ENCODE measurements at places on chromosomes 16 and 17. TPM values are rescaled to one million over a fixed set of nuclear protein-coding genes. Genes with fewer than 3 reads are reported as not detected.

The ARL16 gene
- 22.7 TPM for total RNA-seq

- peak; percentile 92 for DNase-seq
These were observed 13.9 kb upstream of the CAPNS2 start for GRCh38 chr16:55552621-55553020.

DNA sequence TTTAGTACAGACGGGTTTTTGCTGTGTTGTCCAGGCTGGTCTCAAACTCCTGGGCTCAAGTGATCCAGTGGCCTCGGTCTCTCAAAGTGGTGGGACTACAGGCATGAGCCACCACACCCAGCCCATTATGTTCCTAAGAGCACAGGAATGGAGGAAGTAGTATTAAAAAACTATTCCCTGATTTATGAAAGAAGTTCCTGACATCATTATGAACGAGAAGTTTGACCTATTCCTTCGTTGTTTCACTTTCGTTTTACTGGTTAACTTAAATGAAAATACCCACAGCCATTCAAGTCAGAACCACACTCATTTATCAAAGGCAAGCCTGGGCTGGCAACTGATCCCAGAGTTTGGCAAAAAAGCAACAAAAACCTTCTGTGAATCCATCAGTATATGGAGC lies 13.5 kb upstream of the CBX4 start:
- peak; percentile 82 for DNase-seq

DNA sequence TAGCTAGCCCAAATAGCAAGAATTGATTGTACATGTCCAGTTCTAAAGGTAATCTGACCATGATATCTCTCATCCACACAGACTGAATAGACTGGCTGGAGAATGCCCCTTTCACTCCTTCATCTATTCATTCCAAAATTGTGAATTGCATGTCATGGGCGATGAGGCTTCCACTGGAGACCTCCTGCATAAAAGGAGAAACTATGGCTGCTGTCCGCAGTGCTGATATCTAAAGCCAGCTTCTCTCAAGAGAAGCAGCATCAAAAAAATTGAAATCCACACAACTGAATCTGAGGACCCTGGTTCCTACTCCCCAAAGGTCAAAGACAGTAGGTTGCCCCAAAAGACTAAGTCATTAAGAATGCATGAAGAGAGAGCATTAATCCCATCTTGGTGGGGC lies 7.9 kb upstream of the SCNN1G start:
- DNase-seq: no peak

DNA sequence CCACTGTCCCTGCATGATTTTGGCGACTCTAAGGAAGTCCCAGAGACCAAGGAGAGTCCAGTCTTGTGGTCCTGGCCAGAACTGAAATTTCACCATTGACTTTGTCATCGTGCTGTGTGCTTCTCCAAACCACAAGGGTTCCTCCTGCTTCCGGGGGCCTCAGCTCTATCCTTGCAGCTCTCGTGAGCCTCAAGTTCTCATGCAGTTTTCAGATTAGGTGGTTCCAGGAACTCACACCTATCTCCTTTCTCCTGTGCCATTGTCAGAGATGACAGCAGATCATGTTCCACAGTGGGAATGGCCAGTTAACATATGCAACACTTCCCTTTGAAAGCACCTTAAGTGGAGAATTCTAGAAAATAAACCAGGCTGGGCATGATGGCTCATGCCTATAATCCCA lies 97.9 kb upstream of the CRHR1 start:
- DNase-seq: no peak

GRCh38 chr17:11999696-12000095 lies 2.4 kb upstream of the ZNF18 start:
- DNase-seq: no peak
